ENCODE measurements at places on chromosomes 7 and 10.

GRCh38 chr10:4109469-4109868, 324.5 kb upstream of the KLF6 start:
- no peak for DNase-seq

DNA sequence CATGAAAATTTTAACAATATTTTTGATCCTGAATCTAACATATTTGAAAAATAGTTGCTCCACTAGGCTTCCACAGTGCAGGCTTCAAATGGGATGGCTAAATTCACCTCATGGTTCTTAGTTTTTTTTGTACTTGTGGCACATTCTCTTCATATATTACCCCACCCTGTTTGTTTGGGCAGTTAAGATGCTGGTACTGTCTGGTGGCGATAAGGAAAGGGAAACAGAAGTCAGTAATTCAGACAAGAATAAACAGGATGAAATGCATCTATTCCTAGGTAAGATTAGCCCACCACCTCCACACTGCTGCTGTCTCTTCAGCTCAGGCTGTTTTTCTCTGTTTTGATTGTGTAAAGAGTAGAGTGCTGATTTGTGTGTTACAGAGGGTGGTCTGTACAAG, 44.2 kb downstream of the GLRX3 start:
- DNase-seq = no peak

DNA sequence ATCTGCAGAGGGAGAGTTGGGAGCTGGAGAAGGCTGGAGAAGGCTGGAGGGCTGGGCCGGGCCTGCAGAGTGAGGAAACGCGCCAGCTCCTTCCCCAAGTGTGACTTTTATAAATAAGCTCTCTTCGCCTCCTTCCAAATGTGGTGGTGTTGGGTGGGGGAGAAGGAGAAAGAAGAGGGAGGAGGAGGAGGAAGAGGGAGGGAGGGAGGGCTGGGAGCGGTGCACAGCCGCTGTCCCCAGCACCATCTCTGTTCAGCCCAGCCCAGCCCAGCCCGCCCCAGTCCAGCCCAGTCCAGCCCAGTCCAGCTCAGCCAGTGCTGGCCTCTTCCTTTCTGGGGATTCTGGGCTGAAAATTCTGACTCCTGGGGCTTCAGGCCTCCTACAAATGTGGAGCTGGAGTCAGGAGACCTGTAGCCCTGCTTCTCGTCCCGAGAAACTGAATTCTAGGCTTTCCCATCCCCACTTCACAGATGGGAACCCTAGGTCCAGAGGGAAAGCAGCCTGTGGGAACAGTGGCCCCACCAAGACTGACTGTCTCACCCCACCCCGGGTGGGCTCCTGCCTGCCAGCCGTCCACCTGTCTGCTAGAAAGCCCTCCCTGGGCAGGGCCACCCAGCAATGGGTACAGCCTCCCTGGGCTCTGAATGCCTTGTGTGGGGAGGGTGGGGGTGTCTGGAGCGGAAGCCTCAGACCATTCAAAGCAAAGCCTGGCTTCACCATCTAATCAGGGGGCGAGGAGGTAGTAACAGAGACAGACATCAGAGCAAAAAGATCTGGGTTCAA, 2.3 kb downstream of the STX1A start:
- no peak for DNase-seq

DNA sequence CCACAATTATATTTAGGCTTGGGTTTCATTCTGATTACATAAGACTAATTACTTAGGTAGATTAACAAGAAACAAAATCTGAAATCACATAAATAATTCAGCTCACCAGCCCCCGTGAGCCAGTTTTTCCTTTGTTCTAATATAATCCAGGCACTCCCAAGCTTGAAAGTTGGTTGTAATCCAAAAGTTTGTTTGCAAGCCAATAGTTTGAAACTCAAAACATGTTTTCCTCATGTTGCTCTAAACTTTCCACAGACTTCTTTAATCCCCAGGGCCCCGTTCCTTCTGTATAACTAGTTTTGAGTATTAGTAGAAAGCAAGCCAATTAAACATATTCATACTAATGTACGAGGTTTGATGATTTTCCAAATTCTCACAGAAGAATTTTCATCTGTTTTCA, 56.1 kb downstream of the SP8 start:
- no peak for DNase-seq

- no peak for DNase-seq
These were observed 297.2 kb downstream of the C7orf25 start for GRCh38 chr7:42614636-42615035.

GRCh38 chr7:4010923-4011656, 671.0 kb upstream of the FOXK1 start:
- no peak for DNase-seq

GRCh38 chr7:158209435-158209834, 378.2 kb downstream of the PTPRN2 start:
- no peak for DNase-seq

DNA sequence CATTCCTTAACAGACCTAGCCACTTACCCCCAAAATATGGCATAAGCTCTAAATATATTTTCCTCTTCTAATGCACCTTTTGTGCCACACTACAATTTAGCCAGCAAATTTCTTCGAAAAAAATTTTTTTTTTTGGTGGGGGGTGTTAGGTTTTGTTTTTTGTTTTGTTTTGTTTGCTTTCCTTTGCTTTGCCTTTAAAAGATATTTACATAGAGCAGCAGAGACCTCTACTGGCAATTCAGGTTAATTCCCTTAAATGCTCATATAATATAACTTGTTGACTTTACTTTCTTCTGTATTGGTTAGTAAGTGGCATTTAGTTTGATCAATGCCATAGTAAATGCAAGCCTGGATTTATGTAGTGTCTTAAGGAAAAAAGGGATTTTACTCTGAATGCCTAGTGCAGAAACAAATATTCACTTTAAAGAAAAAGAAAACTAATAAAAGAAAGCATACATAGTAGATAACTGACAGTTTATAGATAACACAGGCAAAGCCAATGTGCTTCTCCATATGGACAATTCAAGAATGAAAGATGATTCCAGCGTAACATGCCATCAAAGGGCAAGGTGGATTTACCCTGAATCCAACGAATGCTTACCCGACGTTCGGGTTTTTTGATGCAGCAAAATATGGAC, 1250.6 kb downstream of the GATA3 start:
- DNase-seq = no peak

- DNase-seq = peak; percentile 16
These were observed 50.3 kb downstream of the FAM53B start for GRCh38 chr10:124693801-124694416.

GRCh38 chr10:103541616-103542015, 48.1 kb downstream of the NEURL1 start:
- DNase-seq = no peak

DNA sequence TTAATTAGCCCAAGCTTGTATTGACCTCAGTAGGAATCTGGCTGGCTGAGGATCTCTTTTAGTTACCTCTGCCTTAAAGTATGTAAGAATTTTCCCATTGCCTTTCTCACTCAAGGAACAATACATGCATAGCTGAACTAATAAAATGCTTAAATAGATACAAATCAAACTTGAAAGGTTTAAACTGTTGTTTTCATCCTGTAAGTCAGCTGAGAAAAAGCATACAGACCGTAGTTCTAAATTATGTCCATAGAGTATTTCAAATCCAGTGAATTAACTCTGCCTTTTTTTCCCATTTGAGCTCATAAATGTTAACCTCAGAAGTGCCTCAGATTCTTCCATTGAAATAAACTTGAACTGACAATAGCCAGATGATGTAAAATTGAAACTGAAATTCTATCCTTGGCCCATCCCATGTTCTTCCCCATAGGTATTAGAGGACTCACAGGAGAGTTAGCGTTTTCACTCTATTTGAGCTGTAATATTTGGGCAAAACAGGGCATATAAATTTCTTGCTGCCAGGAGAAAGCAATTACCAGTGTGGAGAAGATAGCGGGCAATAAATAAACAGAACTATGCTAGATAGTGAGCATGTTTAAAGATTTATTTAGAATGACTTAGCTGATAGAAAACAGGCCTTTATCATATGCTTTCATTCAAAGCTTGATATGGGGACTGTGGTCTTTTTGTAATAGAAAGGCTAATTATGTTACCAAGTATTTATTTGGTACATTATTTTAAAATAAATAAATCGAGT, 163.7 kb downstream of the WNT2 start:
- DNase-seq = no peak

GRCh38 chr10:125129076-125129458, 31.3 kb downstream of the CTBP2 start:
- no peak for DNase-seq

All from NCI-H1417 treated with DMSO at 0.1 percent for 48 hours (cell line).